ENCODE measurements at places on chromosomes 16 and 17.

- DNase-seq, result no peak
Observed at GRCh38 chr17:574061-574460, 140.6 kb downstream of the VPS53 start.

GRCh38 chr16:22191532-22192260 is 14.4 kb upstream of the EEF2K start:
- DNase-seq, result no peak

- no peak for DNase-seq
Observed at GRCh38 chr16:54817940-54818574, 112.6 kb upstream of the IRX5 start.

- DNase-seq, result no peak
Observed at GRCh38 chr16:10770907-10771306, 27.3 kb downstream of the NUBP1 start.

GRCh38 chr17:55722742-55723487 is at the start of gene TMEM100:
Gene TMEM100, minus strand, starts transcription at chr17:55722864. Its CDS starts 1,794 bp downstream, at chr17:55721070.
- DNase-seq, result no peak

- no peak for DNase-seq
Observed at GRCh38 chr16:50876263-50876662, 134.4 kb downstream of the CYLD start.

- DNase-seq, result no peak
Observed at GRCh38 chr17:47197821-47198220, 8.7 kb upstream of the CDC27 start.

DNA sequence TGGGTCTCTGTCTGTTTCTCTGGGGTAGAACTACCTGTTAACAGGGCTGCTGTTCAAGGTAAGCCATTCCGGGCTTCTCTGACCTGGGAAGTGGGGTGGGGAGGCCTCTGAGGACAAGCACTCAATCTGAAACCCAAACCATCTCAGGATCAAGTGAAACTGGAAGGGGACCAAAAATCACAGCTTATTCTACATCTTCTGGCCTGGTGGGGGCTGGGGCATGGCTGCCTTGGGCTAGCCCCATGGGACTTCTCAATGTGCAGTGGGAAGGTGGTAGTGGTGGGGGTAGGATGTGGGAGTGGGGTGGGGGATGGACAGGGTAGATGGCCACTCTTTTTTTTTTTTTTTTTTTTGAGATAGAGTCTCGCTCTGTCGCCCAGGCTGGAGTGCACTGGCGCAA is 5.5 kb downstream of the FLOT2 start:
- no peak for DNase-seq

GRCh38 chr16:57695680-57696069 is 1.1 kb downstream of the DRC7 start:
- DNase-seq, result no peak

GRCh38 chr17:63826468-63827001 is 696 bp upstream of the PSMC5 start:
- DNase-seq, result no peak

DNA sequence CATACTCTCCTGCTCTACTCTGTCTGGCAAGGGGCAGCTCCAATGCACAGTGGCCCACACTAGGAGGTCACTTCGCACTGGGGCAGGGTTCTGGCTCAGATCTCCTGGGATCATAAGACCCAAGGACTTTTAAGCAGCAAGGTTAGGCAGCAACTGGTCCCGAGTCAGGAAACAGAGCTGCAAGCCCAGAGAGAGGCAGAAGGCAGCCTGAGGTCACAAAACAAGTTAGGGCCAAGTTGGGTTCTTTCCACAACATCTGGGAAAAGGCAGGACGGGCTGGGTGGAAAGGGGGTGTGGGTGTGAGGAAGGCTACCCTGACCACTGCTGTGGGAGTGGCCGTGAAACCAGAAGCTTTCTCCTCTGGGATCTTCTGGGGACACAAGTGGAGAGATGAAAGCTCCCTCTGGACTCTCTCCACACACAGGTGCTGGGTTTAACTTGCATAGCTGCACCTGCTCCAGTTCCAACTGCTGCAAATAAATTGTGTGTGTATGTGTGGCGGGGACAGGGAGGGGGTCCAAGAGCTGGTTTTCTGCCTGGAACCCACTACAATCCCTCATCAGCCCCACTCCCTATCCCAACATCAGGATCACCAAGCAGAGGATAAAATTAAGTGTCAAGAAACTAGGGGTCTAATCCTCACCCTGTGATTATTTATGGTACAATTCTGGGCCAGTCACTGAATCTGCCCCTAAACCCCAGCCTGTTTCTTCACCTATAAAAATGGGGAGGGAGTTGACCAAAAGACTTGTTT is 8.0 kb upstream of the TSPOAP1 start:
- no peak for DNase-seq

GRCh38 chr16:1101573-1102332 is 5.7 kb upstream of the C1QTNF8 start:
- DNase-seq, result no peak

GRCh38 chr16:75406943-75407342 is 26.4 kb downstream of the CFDP1 start:
- DNase-seq, result no peak

DNA sequence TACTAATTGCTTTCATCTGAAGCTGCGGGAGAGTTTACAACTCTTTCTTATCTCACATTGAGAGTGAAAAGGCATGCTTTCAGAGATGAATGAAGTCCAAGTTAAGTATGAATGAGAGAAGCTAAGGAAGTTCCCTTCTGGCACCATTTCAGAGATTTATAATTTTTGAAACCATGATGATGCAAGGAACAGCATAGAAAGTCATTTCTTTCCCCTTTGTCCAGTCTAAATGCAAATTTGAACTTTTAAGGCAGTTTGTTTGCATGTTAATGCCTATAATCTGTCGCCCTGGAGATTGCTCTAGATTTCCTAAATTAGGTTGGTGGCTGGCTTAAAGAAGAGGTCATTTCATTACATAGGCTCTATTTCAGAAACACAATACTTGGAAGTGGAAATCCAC is 594.8 kb upstream of the GOT2 start:
- no peak for DNase-seq

GRCh38 chr17:81961087-81961511 is at the start of gene NOTUM:
Gene NOTUM, minus strand, starts transcription at chr17:81961187. Its CDS starts 278 bp downstream, at chr17:81960909.
- DNase-seq, result no peak

GRCh38 chr17:36609498-36609862 is 8.1 kb downstream of the MRM1 start:
- no peak for DNase-seq

- DNase-seq, result no peak
Observed at GRCh38 chr17:41986634-41987033, 20.0 kb downstream of the CNP start.

DNA sequence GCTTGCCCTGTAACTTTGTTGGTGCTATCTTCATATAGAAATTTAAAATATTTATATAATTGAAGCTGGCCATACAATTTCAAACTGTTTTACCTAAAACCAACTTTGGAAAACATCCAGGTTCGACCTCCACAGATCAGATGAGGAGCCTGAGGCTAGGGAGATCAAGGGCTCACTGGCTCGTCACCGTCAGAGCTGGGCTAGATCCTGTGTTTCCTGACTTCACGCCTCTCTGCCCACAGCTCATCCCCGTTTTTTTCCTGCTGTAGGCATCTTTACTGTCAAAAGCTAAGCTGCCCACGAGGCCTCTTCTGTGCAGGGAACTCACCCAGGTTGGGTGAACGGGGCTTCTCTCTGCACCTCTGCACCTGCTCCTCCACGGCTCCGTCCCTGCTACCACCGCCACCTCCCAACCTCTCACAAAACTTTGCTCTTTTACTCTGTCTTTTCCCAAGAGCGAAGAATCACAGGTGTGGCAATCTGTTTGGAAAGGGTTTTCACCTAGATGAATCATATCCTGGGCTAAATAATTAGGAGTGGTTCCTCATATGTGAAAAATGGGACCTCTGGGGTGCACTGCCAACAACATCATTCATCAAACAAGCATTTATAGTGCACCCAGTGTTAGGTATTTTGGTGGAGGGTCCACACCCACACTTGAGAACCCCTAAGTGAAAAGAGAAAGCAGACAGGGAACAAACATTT is 24.8 kb upstream of the KDM6B start:
- no peak for DNase-seq
